ENCODE measurements at places on chromosomes 16 and 17. TPM values are rescaled to one million over a fixed set of nuclear protein-coding genes. Genes with fewer than 3 reads are reported as not detected.

- no peak for DNase-seq
These were observed 4.4 kb downstream of the GAA start for GRCh38 chr17:80105762-80106161.

CD300LB gene
- total RNA-seq = not detected

DNA sequence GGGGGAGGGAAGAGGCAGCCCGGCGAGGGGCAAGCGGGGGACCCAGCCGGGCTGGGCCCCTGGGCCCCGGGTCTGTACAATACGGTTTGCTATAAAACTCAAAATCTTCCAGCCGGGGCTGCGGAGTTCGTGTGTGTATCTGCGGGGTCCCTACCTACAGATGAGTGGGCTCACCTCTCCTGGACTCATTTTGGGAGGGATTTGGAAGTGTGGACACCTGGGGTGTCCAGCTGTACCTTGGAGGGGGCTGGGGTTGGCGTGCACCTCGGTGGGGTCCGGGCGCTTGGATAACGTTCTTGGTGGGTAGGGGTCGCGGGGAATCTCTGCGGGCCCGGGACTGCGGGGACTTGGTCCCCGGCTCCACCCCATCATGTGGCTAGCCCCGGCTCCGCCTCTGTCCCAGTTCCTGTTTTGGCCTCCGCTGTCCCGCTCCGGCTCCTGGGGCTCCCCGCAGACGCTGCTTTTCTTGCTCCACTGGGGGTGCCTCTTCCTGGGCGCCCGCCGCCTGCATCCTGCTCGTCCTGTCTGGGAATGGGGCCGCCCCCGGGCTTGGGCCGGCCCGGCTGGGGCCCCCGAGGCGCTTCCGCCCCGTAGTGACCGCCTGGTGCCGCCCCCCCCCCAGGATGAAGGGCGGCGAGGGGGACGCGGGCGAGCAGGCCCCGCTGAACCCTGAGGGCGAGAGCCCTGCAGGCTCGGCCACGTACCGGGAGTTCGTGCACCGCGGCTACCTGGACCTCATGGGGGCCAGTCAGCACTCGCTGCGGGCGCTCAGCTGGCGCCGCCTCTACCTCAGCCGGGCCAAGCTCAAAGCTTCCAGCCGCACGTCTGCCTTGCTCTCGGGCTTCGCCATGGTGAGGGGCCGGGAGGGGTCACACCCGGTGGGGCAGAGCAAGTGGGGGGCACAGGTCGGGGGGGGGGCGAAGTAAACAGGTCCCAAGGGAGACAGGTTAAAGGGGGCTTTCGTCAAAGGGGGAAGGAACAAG lies at the start of gene ORAI3:
TSS of gene ORAI3 (plus strand) at position 402 of the 983 bp plus-strand sequence. CDS start at position 624, 222 bp downstream.
- peak; percentile 59 for DNase-seq

DNA sequence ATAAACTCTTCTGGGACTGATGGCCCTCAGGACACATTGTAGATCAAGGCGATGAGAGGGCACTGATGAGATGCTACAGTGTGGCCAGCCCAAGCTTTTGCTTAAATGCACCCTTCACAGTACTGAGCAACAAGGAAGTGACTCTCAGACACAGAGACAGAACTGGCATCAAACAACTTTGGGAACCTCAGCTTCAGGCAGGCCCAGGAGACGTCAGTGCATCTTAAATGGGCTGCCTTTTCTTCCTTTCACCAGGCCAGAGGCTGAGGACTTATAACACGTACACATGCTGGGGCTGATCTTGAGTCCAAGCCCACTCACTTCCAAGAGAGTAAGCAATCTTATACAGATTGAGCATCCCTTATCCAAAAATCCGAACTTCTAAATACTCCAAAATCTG lies 386.1 kb upstream of the C16orf82 start:
- DNase-seq = no peak

NPIPB9 gene
- total RNA-seq = not detected

DNA sequence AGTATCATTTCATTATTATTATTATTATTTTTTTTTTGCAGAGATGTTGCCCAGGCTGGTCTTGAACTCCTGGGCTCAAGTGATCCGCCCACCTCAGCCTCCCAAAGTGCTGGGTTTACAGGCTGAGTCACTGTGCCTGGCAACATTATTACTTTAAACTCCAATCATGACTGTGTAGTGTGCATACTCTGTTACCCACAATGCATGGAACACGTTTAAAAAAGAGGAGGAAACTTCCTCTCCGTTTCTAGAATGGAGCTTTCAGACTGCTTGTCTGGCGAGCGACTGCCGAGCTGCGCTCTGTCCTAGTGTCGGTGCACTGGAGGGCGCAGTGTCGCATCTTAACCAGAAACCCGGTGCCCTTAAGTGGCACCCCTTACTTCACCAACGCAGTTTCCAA lies 22.1 kb upstream of the FASN start:
- peak; percentile 38 for DNase-seq

DNA sequence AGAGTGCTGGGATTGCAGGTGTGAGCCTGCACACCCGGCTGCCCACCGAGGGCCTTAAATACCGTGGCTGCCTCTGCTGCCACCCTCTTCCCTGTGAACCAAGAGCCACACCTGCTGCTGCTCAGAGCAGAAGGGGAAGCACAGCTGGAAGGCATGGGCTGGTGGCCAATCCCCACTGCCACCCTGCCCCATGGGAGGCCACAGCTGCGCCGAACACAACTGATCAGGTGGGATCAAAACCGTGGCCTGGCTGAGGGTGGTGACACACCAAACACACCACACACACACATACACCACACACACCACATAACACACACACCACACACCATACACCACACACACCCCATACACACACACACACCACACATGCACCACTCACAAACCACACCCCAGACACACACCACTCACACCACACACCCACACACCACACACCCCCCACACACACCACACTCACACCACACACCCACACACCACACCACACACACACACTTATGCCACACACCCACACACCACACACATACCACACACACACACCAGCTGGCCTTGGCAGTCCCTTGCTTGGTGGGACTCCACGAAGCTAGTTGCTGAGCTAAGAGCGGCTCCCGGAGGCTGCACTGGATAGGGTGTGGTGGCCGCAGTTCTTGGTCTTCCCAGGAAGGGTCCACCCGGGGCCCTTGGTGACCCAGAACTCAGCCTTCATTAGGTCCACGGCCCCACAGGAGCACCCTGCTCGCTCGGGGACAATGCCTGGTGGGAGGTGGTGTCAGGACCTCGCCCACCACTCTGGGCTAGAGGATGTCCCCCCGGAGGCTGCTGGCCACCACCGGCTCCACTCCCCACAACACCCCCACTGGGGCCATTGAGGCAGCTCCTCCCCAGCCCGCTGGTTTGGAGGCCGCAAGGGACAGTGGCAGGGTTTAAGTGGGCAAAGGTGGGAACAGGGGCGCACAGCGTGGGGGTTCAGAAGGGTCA lies 14.9 kb downstream of the CEP131 start:
- DNase-seq = no peak

DNA sequence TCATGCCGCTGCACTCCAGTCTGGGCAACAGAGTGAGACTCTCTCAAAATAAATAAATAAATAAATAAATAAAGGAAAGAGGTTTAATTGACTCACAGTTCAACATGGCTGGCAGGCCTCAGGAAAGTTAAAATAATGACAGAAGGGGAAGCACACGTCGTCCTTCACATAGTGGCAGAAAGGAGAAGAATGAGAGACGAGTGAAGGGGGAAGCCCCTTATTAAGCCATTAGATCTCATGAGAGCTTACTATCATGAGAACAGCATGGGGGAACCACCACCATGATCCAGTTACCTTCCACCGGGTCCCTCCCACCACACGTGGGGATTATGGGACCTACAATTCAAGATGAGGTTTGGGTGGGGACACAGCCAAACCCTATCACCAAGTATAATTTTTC lies 54.5 kb downstream of the PAFAH1B1 start:
- DNase-seq = no peak

GRCh38 chr17:80970044-80970761 lies 21.4 kb upstream of the CHMP6 start:
- peak; percentile 22 for DNase-seq

DNA sequence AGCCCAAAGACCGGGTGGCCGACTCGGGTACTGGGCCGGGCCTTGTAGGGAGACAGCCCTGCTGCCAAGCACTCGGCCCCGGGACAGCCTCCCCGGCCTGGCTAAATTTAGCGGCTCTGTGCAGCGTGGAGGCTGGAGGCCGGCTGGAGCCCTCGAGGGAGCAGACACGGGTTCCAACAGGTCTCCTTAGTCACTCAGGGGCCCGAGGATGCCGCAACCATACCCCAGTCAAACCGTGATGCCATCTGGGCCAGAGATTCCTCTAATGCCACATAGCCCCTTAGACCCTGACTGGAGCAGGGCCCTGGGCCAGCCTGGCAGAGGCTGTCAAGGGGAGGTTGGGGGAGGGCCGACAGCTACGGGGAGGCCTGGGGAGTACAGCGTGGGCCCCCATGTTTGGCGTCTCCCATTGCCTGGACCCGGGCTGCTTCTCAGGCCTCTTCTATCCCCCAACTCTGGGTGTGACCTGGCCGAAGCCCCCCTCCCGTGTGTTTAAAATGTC lies 2.9 kb upstream of the P2RX1 start:
- no peak for DNase-seq

- peak; percentile 55 for DNase-seq
These were observed 15.3 kb upstream of the FZD2 start for GRCh38 chr17:44541884-44542581.

DNA sequence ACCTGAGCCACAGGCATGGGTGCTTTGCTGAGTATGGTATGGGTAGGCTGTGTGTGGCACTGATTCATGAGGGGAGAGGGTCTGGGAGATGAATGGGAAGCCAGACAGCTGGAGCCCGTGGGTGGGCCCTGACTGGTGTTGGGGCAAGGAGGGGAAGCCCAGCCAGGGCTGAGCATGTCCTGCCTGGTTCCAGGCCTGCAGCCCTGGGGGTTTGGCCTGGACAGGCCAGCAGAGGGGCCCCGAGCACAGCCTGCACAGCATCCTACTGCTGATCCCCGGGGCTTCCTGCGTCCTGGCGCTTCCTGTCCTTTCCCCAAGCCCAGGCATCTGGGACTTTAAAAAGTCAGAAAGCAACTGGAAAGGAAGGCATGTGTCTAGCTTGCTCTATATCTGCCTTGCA lies 4.6 kb upstream of the MVD start:
- DNase-seq = no peak

GRCh38 chr17:46976626-46977270 lies 2.3 kb downstream of the RPRML start:
- DNase-seq = peak; percentile 56

TNP2 gene
- not detected for total RNA-seq

KRT24 gene
- not detected for total RNA-seq

GRCh38 chr16:2753733-2754020 lies 1.2 kb downstream of the SRRM2 start:
- no peak for DNase-seq

HOXB4 gene
- 6.3 TPM for total RNA-seq

- DNase-seq = peak; percentile 73
These were observed 33.7 kb downstream of the IST1 start for GRCh38 chr16:71929048-71929447.

DNA sequence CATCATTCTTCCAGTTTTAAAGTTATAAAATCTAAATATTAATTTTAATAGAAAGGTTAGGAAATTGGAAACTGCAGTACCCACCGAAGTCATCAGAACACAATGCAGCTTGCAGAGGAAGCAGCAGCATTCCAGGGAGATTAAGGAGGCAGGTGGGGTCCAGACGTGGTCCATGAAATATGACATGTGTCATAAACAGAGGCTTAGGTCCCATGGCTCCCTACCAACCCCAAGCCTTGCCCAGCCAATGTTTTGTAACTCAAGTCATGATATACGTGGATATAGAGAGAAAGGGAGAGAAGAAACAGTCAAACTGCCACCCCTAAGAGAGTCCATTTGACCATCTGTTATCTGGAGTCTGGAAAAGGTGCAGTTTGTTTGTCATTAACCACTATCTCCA lies 670.0 kb downstream of the TOX3 start:
- DNase-seq = peak; percentile 11

GRCh38 chr17:18041776-18042175 lies 2.6 kb downstream of the GID4 start:
- peak; percentile 29 for DNase-seq

- no peak for DNase-seq
These were observed 42.4 kb downstream of the NXPH3 start for GRCh38 chr17:49618028-49618611.

HSD17B2 gene
- total RNA-seq = not detected

TELO2 gene
- 28.8 TPM for total RNA-seq

- DNase-seq = no peak
These were observed 3.9 kb upstream of the COL1A1 start for GRCh38 chr17:50205111-50205962.

CCDC200 gene
- total RNA-seq = not detected
